Testis (tissue), 5 donors: ENCODE measurements at places on chromosomes 1 and 21. TPM values are rescaled to one million over a fixed set of nuclear protein-coding genes. Genes with fewer than 3 reads are reported as not detected.

FAM72B gene
- 2.5 TPM for polyA plus RNA-seq

TMEM269 gene
- polyA plus RNA-seq = 3.5 TPM

MIXL1 gene
- polyA plus RNA-seq = 0.66 TPM

RGSL1 gene
- 37.1 TPM for polyA plus RNA-seq

G0S2 gene
- 59.1 TPM for polyA plus RNA-seq

OR6N1 gene
- not detected for polyA plus RNA-seq

SPRR2A gene
- polyA plus RNA-seq = not detected

SPRR1A gene
- polyA plus RNA-seq = not detected

ARF1 gene
- polyA plus RNA-seq = 637 TPM

KRTAP11-1 gene
- polyA plus RNA-seq = not detected

PTGS2 gene
- 0.75 TPM for polyA plus RNA-seq

CD55 gene
- 60.6 TPM for polyA plus RNA-seq

DMBX1 gene
- polyA plus RNA-seq = 1.1 TPM

KAZN gene
- 14.6 TPM for polyA plus RNA-seq

TMIGD3 gene
- 148 TPM for polyA plus RNA-seq

TNFRSF4 gene
- 0.80 TPM for polyA plus RNA-seq

KCNAB2 gene
- 9.8 TPM for polyA plus RNA-seq

PALMD gene
- 12.9 TPM for polyA plus RNA-seq

IRF6 gene
- 8.2 TPM for polyA plus RNA-seq

NAV1 gene
- 22.0 TPM for polyA plus RNA-seq

HSD11B1 gene
- polyA plus RNA-seq = 19.5 TPM

CNST gene
- 26.6 TPM for polyA plus RNA-seq

LCE3D gene
- not detected for polyA plus RNA-seq
